GM04503 (cell line): ENCODE measurements at places on chromosomes 4 and X.

GRCh38 chr4:185587427-185588161 is 52.3 kb upstream of the PDLIM3 start:
- DNase-seq, result no peak

DNA sequence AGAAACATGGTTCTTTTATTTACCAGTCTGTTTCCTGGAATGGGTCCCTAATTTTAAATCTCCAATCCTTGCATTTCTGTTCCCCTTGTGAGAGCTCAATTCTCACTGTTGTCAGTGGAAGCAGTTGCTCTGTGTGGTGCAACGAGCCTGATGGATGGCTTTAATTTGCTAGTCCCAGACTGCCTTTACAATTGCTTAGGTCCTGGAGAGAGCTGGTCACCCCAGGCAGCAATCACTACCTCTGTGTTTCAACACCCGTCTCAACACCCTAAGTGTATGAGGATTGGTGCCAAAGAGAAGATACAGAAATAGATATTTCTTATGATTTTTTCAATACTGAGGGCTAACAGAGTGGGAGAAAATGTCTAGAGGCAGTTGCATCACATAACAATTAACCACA is 873.8 kb downstream of the GLUD2 start:
- no peak for DNase-seq

DNA sequence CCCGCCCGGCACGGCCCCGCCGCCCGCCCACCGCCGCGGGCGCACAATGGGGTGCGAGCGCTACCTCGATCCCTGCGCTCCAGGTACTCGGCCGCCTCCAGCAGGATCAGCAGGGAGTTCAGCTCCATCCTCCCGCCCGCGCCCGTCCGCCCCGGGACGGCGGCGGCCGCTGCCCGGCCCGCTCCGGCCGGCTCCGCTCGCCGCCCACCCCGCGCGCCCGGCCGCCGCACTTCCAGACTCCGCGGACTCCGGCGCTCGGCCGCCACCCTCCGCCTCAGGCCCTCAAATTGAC is at the start of gene MXD4:
TSS of gene MXD4 (minus strand) at position 257 of the 292 bp plus-strand sequence. CDS start at position 128, 129 bp downstream.
- DNase-seq, result no peak

GRCh38 chrX:128622296-128622695 is 570.1 kb upstream of the ACTRT1 start:
- DNase-seq, result no peak

- DNase-seq, result no peak
Observed at GRCh38 chr4:37891260-37892159, 626 bp downstream of the TBC1D1 start.

DNA sequence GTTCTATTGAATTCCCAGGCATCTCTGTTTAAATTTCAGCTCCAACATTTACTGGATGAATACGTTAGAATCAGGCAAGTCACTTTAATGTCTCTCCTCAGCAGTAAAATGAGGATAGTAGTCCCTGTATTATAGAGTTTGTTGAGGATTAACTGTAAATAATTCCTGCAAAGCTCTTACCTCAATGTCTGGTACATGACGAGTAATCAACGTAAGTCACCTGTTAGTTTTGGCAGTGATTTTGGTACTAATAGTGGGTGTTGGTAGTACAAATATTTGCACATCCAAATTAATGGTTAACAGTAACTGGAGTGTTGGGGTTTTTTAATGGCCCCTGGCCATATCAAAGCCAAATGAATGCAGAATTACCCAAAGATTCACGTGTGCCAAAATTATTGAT is 189.8 kb upstream of the GALNT7 start:
- no peak for DNase-seq

DNA sequence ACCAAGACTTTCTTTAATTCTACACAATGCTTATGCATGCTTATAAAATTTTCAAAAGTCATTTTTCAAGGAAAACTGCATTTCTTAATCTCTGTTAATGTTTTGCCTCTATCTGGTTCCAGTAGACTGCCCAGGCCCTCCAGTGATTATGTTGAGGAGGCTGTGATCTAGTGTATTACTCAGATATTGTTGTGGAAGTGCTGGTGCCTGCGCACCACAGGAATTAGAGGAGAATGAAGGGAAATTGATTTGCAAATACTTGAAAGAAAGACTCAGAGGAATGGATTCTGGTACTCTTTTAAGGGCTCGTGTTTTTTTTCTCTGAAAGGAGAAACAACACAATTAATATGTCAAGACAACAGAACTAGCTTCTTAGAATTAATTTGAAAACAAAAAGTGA is 1015.1 kb downstream of the RPA4 start:
- peak; percentile 37 for DNase-seq
